ENCODE measurements at places on chromosomes 3 and 15.

DNA sequence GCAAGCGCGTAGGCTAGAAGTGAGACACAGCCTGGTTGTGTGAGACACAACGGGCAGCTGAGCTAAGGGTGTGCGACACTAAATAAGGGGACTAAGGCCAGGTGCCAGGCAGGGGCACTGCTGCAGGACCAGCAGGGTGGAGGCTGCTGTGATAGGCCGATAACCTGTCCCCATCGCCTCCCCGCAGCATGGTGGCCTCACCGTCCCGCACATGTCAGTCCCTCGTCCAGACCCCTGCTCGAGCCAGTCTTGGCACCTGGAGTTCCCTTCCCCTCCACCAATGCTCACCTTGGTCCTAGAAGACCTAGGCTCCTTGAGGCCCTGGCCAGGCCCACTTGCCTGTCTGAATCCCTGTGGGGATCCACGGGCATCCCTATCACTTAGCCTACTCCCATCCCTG is 96.1 kb downstream of the HMG20A start:
- no peak for DNase-seq

GRCh38 chr3:98012979-98013378 is 22.1 kb downstream of the GABRR3 start:
- DNase-seq: no peak

DNA sequence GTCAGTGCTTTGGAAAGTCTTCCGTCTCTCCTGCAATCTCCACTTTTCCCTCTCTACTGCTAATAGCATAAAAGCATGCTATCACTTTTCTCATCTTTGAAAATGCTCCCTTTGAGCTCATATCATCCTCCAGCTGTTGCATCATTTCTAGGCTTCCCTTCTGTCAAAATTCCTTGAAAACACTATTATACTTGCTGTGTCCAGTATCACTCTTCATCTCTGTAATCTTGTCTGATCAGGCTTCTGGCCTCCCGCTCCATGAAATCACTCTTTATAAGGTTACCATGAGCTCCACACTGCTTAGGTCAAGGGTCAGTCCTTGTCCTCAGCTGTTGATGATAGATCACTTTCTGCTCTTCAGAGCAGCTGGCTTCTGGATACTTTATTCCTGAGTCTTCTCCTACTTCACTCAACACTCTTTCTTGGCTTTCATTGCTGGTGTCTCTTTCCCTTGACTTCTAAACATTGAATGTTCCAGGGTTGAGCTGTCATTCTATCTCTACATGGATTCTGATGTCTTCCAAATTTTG is 50.9 kb upstream of the SPTSSB start:
- DNase-seq: no peak

DNA sequence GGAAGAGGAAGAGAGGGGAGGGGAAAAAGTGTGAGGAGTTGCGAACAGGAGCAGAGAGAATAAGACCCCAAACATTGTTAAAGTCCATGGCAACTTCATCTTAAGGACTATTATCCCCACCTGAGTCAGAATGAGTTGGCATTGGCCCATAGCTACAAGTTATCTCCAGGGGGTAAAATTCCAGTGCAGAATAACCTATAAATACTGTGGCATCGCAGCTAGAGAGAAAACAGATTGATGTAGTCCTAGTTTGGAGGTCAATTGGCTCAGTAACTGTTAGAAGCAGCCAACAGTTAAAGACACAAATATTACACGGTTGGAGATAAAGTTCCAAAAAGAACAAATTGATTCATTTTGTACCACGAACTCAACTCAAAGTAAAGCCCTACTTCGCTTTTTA is 313.9 kb upstream of the CCDC54 start:
- no peak for DNase-seq
